Heart left ventricle (tissue), 16 donors: ENCODE measurements at places on chromosomes 7 and 10. TPM values are rescaled to one million over a fixed set of nuclear protein-coding genes. Genes with fewer than 3 reads are reported as not detected.
A peak's percentile ranks its signal among the peaks of the same experiment; 100 is the strongest.

DNA sequence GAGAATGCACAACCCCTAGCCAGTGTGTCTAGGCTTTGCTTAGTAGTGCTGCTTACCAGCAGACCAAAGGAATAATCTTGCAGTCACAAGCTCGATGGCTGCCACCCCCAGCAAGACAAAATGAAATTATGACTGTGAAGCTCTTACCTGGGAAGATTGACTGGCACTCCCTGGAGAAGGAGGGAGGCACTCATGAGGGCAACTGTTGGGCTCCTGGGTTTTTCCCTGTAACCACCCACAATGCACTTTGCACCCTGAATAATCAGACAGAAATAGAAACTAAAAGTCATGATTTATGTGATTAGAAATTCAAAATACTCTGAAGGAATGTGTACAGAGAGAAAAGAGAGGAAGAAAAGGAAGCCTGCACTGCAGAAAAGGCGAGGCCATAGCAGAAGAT, 144.3 kb upstream of the DGKB start:
- DNase-seq: no peak

TACC2 gene
- 290 TPM for total RNA-seq

DNA sequence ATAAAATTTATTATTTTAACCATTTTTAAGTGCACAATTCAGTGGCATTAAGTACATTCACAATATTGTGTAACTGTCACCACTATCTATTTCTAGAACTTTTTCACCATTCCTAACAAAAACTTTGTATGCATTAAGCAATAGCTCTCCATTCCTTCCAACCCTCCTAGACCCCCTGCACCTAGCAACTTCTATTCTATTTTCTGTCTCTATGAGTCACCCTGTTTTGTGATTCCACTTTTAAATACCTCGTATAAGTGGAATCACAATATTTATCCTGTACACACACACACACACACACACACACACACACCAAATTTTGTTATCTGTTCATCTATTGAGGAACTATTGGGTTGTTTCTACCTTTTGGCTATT, 89.2 kb downstream of the ARID5B start:
- no peak for DNase-seq

- DNase-seq: no peak
These were observed 736.9 kb downstream of the PARD3 start for GRCh38 chr10:34078017-34078744.

GRCh38 chr10:89494068-89494467, 41.3 kb downstream of the SLC16A12 start:
- DNase-seq: no peak

DNA sequence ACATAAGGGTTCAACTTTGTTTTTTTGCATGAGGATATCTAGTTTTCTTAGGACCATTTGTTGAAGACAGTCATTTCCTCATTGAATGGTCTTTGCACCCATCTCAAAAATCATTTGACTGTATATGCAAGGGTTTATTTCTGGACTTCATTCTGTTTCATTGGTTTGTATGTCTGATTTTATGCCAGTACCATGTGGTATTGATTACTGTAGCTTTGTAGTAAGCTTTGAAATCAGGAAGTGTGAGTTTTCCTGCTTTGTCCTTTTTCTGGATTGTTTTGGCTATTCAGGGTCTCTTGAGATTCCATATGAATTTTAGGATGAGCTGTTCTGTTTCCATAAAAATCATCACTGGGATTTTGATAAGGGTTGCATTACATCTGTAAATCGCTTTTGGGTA, 63.9 kb downstream of the SND1 start:
- no peak for DNase-seq

- no peak for DNase-seq
These were observed 52.4 kb upstream of the LRRC17 start for GRCh38 chr7:102860351-102860811.

GRCh38 chr10:44205067-44205466, 179.8 kb downstream of the CXCL12 start:
- no peak for DNase-seq

DNA sequence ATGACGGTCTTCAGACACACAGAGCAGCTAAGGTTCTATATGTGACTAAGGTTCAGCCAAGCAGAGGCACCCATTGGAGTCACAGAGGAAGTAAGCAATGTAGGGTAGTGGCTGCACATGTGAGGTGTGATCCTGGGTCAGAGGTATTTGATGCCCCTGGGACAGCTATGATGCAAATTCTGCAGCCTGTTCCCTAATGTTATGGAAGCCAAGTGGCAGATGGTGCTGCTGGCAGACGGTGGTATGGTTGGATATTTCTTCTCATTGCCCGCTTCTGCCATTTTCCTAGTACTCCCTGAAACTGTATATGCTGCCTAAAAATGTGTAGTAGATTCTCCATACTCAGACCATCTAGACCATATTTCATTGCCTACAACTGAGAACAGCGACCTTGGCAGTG, 7.2 kb downstream of the TAS2R16 start:
- no peak for DNase-seq

- no peak for DNase-seq
These were observed 102.4 kb downstream of the EGFR start for GRCh38 chr7:55121249-55121648.

SLC26A5 gene
- total RNA-seq: not detected

DNA sequence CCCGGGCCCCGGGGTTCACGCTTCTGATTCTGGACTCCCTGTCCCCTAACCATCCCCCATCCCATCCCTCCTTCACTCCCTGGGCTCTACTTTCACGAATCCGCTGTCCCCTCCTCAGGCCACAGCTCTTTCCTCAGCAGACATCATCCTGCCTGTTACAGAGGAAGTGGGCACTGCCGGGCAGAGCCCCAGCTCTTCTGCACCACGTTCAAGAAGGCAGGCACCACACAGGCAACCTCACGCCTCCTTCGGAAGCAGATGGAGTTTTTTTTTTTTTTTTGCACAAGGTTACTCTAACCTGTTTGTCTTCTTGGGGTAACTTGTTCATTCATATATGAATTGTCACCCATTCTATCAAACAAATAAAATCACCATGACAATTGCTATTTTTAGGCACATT, 17.9 kb upstream of the ZNF32 start:
- DNase-seq: no peak

GRCh38 chr7:140640060-140640637, 464 bp downstream of the DENND2A start:
- DNase-seq: peak; percentile 62

- no peak for DNase-seq
These were observed 120.6 kb upstream of the PLPP4 start for GRCh38 chr10:120336306-120336910.

GIMAP8 gene
- 20.8 TPM for total RNA-seq

GRCh38 chr7:91603707-91604106, 276.8 kb downstream of the MTERF1 start:
- DNase-seq: no peak

DNA sequence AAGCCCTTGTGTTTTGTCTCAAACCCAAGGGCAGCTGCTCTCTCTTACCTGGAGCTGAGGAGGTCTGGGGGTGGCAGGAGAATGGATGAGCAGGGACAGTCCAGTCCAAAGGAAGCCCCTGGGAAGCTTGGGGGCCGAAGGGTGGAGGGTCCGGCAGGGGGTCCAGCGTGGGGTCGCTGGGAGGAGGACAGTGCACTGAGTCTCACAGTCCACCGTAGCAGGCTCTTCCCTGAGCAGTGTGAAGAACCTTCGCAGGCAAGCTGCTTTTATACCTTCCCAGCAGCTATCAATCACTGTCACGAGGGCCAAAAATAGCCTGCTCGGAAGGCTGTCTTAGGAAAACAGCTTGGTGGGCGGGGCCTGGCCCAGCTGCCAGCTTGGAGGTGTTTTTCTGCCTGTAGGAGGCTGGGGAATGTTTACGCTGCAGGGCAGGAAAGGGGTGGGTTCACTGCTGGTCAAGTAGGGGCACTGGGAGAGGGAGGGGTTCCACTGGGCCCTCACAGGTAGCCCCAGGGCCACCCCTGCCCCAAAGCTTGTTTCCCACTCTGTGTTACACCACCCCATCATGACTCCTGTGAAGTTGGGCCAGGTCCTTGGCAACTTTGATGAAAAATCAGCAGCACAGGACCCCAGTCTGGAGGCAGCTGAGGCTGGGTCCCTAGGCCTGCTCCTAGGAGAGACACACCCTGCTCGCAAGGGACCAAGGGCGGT, at the start of gene DEPP1:
Gene DEPP1 (minus strand): TSS at position 240 of the 711 bp plus-strand sequence. CDS start 779 bp downstream, outside the sequence.
- DNase-seq: peak; percentile 92

ZNF33A gene
- total RNA-seq: 22.1 TPM

GRCh38 chr10:119634219-119634544, 17.0 kb upstream of the BAG3 start:
- DNase-seq: no peak

- no peak for DNase-seq
These were observed 658.2 kb downstream of the GATA3 start for GRCh38 chr10:8712656-8713055.

- no peak for DNase-seq
These were observed 3.7 kb downstream of the METTL27 start for GRCh38 chr7:73838642-73839041.

GRCh38 chr10:130459851-130460490, 323.8 kb downstream of the GLRX3 start:
- DNase-seq: no peak

GRCh38 chr10:26365681-26366358, 72.3 kb upstream of the APBB1IP start:
- no peak for DNase-seq

- no peak for DNase-seq
These were observed 34.3 kb upstream of the NPVF start for GRCh38 chr7:25262586-25262985.

ABCC2 gene
- total RNA-seq: 0.19 TPM

GRCh38 chr7:152869041-152869676, 109.6 kb downstream of the ACTR3B start:
- no peak for DNase-seq

DNA sequence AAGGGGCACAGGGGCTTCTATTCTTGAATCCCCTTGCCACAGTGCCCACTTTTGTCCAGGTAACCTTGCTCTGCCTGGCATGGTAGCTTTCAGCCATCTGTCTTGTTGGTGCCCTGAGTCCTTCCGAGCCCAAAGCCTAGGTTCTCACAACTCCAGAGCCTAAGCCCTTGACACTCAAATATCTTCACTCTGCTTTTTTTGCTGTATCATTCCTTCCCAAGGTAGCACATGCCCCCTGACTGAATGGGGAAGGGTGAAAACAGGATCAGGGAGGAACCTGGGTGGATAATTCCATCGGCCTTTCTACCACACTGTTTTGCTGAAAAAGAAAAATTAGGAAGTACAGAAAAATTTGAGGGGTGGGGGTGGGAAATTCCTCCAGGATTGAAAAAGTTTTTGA, 37.6 kb downstream of the LDB3 start:
- no peak for DNase-seq

DNA sequence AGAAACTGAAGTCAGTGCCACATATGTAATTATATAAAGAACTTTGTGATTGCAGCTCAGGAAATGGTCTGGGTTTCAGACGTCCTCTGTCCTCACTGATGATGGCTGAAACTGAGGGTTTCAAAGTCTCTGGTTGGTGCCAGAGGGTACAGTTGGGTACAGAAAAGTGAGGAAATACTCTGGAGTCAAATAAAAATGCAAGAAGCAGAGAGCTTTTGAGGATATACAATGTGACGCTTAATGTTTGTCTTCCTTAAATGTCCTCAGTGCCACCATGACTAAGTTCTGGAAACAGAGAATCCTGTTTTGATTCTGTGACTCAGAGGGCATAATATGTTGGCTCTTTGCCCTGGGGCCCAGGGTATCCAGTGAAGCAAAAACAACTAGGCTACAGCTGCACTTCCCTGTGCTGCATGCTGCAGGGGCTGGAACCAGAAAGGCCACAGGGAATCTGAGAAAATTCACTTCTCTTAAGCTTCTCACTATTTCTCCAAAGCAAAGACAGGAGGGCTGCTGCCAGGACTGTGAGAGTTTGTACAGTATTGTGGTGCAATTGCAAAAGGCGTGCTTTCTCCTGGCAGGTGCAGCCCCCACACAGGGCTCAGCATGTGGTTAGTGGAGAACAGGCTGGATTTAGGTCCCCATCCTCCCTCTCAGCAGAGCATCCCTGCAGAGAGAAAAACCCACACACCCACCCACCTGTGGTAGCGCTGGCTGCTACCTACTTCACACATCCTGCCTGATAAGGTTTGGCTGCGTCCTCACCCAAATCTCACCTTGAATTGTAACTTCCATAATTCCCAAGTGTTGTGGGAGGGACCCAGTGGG, 169.5 kb upstream of the SVIL start:
- no peak for DNase-seq

INTS15 gene
- 16.4 TPM for total RNA-seq

GRCh38 chr7:106203473-106203872, 81.3 kb downstream of the NAMPT start:
- DNase-seq: no peak

CPEB3 gene
- total RNA-seq: 17.2 TPM

DNA sequence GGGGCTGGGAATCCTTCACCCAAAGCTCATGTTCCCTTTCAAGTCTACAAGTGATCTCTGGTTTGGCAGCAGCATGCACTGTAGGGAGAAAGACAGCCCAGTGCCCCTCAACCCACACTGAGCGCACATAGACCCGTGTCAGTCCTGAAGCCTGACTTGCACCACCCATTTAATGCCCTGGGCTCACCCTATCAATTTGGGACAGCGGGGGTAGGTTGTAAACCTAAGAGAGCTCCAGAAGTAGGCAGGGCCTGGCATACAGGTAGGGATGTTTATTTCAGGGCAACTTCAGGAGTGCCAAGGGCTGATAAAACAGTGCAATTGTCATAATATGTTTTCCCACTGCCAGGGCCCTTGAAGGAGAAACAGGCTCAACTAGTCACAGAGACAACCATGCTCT, 3.5 kb upstream of the ATP6V0E2 start:
- no peak for DNase-seq

GRCh38 chr7:18780266-18780665, 284.7 kb downstream of the HDAC9 start:
- DNase-seq: no peak

DNA sequence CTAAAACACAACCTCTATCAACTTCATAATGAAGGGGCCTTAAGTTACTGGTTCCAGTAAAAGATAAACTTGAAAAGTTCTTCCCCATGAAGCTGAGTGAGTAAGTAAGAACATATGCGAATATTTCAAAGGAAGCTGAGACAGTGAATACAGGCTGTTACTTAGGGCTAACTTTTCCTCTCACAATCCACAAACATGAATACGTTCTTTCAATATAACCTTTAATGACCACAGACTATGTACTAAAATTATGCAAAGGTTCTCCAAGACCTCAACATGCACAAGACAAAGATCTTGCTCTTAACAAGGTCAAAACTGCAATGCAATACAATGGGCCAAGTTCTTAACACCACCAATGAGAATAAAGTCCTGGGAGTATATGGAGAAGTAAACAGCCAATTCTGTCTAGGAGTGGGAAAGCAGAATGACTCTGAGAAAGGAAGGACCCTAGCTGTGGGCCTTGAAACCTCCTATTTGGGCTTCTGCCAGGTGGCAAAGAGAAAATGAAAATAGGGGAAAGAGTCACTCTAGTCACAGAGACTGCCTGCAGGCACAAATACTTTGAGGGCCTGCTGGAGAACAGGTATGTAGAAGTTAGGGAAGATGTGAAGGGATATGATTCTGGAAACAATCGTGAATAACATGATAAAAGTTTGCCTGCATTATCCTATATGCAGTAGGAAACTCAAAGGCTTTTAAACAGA, 43.7 kb downstream of the OSBPL3 start:
- DNase-seq: no peak

GRCh38 chr7:151660141-151660540, 140.4 kb upstream of the RHEB start:
- DNase-seq: no peak

KIF11 gene
- total RNA-seq: 0.91 TPM
